ENCODE measurements at places on chromosomes 12 and 14.

DNA sequence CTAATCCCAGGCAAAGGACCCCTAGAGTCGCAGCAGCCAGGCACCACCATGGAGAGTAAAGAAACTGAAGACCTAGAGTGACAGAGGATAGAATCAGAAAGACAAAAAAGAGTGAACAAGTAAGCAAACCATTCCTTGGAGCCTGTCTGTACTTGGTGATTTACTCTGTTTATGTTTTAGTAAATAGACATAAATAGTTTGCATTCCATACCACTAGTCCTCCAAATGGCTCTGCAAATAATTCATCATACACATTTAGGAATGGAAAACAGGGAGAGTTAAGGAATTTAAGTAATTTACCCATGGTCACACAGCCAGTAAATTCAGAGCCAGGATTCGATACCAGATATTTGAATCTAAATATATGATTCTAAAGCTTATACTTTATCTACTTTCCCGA is 2.8 kb downstream of the OLR1 start:
- DNase-seq, result no peak

DNA sequence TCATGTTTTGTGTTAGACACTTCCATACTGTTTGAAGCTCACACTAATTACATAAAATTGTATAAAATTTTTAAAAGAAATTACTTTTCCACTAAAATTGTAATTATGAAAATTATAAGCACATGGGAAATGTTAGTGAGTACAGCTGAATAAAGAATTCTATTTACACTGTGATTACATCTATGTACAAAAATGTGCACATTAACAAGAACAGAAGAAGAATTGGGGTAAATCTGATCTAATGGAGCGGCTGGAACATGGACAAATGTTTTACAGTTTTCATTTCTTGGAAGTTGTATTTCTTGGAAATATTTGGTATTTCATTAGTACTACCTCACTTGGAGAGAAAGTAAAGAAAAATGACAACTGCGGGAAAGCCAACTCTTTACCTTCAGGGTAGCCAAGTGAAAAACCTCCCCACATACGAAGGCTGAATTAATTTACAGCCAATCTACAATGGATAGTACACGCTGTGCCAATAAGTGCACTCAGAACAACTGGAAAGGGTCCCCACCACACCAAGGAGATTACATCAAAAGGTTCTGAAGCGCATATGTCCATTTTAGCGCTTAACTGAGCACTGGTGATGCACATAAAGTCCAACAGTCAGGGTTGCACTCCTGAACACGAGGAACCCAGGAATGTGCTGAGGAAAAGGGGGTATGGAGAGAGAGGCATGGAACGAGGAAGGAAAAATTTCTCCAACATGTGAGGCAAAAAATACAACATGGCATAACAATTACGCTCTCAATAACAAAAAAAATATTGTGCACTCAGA is 17.5 kb downstream of the MED13L start:
- no peak for DNase-seq

- no peak for DNase-seq
Observed at GRCh38 chr14:91338379-91338778, 79.2 kb downstream of the CCDC88C start.

- no peak for DNase-seq
Observed at GRCh38 chr12:58196971-58197370, 255.6 kb downstream of the ATP23 start.

DNA sequence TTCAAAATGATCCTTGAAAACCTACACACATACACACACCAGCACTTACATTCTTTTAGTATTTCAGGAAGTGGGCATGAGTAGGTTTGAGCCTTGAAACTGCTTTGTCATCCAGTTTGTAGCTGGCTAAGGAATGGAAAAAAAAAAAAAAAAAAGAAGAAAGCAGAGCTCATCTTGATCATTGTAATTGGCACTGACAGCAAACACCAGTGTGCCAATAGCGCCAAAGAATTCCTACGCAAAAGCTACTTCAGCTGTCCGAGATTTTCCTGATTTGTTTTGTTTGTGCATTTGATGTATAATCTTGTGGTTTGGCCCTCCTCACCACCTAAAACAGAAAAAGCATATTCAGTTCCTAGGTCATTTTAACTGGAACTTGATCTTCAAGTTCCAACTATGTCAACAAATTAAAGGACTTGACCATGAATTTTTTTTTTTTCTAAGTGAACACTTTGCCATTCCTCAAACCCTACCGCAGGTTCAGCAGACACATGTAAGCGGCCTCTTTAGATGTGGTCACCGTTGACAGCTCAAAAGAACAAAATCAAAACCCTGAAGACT is 57.3 kb downstream of the FLRT2 start:
- no peak for DNase-seq

DNA sequence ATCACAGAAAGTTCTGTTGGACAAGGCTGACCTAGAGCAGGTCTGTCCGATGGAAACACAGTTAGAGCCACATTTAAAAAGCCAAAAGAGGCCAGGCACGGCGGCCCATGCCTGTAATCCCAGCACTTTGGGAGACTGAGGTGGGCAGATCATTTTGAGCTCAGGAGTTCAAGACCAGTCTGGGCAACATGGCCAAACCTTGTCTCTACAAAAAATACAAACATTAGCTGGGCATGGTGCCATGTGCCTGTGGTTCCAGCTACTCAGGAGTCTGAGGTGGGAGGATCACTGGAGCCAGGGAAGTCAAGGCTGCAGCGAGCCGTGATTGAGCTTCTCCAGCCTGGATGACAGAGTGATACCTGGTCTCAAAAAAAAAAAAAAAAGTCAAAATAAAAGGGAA is 14.9 kb downstream of the UBE3B start:
- DNase-seq, result no peak

DNA sequence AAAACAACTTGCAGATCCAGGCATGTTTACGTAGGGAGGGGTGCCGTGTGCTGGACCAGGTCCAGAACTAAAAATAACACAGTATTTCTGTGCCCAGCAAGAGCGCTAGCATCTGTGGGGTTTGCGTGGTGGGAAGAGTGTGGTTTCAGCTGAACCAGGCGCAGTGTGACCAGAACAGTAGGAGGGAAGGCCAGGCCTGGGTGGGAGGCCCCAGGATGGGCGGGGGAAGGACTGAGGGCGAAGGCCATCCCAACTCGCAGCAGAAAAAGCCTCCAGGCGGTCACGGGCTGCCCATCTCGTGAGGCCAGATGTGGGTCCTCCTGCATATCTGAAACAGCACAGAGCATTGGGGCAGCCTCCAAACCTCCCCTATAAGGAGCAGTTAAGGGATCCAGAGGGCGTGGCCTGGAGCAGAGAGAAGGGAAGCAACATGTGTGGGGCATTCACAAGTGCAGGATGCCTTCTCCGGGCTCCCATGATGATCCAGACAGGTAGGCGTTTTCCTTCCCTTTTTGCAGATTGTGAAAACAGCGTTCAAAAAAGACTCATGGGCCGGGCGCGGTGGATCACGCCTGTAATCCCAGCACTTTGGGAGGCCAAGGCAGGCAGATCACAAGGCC is 17.8 kb upstream of the CD9 start:
- no peak for DNase-seq

DNA sequence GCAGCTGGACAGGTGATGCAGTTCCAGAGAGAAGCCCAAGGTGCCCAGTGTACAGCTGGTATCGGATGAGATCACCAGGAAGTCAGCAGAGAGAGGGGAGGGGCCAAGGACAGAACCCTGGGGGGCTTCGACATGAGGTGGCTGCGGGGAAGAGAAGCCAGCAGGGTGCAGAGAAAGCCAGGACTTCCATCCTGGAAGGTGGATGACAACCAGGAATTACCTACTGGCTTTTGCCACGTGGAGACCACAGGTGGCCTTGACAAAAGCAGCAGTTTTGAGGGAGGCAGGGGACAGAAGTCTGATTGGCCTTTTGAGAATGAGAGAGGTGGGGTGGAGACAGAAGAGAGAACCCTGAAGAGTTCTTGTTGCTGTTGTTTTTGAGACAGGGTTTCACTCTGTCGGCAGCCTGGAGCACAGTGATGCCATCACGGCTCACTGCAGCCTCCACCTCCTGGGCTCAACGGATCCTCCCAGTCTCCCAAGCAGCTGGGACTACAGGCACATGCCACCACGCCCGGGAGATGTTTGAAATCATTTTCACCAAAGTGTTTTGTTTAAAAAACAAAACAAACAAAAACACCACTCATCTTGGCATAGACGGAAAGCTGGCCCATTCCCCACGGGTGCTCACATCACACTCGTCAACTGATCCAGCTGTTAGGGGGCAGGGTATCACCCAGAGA is 35.2 kb downstream of the CDC42BPB start:
- DNase-seq, result peak; percentile 26

GRCh38 chr12:29804019-29804418 is 20.3 kb upstream of the TMTC1 start:
- DNase-seq, result no peak

DNA sequence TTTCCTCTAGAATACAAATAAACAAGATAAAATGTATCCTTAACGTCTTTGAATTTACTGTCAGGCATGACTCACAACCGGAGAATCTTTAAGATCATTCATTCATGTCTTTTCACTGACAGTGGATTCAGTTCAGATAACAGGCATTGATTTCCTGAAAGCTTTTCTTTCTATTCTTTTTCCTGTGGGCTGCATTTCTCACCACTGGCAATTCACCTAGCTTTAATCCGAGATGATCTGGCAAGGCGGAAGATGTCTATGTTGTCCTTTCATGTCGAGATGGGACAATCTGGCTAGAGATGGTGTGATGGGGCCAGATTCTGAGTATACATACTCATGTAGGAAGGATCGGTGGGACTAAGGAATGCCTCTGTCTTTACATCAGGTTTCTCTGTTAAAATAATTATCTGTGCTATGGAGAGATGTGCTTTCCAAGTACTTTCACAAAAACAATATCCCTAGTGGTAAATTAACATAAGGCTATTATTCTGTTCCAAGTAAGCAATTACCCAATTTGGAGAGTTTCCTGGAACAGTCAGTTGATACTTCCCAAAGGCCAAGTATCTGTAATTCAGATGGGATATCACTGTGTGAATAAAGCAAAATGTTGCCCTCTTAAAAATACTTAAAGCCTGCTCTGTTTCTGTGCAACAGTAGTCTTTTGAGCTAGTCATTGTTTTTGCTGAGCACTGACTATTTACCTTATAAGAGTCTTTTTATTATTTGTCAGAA is 17.8 kb downstream of the ACSS3 start:
- DNase-seq, result no peak

- DNase-seq, result no peak
Observed at GRCh38 chr12:89927226-89927698, 218.6 kb upstream of the ATP2B1 start.

All from NCI-H1417 treated with DMSO at 0.1 percent for 48 hours (cell line).